GM12891 (cell line): ENCODE measurements at places on chromosomes 7 and 10.

GRCh38 chr7:95686109-95686508, 86.2 kb upstream of the DYNC1I1 start:
- no peak for DNase-seq

GRCh38 chr10:44198096-44198779, 186.7 kb downstream of the CXCL12 start:
- no peak for DNase-seq

DNA sequence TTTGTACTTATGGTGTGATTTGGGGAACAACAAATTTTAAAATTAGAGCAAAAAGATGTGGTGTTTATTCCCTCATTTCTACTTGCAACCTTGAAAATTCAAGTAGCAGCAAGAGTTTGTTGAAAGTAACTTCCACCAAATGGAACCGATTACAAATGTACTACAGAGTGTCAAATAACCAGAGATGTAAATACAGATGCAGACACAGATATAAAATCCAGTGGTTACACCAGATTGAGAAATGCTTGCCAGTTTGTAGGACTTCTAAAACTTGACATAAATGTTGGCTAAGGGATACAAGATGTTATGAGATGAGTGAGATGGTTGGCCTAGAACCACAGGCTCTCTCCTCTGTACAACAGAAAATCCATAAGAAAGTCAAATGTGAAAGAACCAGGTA, 162.1 kb downstream of the DIP2C start:
- no peak for DNase-seq

GRCh38 chr7:117010375-117011133, 57.3 kb downstream of the ST7 start:
- DNase-seq = no peak

- no peak for DNase-seq
These were observed 150.4 kb upstream of the SEMA3E start for GRCh38 chr7:83799333-83799732.

DNA sequence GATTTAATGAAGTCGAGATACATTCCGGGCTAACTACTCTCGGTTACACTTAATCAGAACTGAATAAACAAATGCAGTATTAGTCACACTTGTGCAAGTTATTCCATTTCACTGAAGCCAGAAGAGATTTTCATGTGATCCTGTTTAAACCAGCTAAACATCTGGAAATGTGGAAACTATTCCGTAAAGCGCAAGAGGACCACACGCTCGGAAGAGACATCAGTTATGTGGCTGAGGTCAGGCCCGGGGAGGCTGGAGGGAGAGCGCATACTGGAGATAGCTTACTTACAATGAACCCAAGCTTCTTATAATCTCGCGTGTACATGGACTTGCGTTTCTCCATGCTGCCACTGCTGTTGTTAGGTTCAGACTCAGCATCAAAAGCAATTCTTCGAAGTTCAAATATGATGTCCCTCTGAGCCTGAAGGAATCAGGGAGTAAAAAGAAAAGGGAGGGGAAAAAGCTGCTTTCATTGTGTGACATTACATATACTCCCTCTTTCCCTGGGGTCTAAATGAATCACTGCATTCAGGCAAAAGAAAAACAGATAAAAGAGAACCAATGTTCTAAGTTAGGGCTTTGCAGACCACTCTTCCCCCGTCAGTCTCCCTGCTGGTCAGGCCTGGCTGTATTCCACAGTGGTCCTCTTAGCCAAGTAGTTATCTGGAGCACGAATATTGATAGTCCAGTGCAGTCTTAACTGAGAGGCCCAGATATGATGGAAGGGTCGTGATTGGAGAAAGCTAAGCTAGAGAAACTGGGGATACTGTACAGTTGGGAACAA, 237.4 kb downstream of the ELMO1 start:
- DNase-seq = no peak

- no peak for DNase-seq
These were observed 17.9 kb upstream of the FFAR4 start for GRCh38 chr10:93548376-93549071.

DNA sequence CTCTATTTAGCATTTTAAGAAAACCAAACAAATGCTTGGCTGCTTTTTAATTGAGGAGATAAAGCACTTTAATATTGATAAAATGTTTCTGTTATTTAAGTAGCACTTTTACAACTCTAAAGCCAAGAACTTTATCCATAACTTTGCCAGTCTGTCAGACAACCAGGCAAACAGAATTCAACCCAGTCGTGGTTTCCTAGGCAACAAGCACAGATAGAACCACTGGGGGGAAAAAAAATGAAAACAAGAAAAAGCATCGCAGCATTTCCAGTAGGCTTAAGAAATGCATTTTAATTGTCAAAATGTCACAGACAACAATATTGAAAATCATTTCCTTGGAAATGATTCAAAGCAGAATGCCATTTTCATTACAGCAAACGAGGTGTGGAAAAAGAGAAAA, 323.4 kb downstream of the PARD3 start:
- DNase-seq = no peak

DNA sequence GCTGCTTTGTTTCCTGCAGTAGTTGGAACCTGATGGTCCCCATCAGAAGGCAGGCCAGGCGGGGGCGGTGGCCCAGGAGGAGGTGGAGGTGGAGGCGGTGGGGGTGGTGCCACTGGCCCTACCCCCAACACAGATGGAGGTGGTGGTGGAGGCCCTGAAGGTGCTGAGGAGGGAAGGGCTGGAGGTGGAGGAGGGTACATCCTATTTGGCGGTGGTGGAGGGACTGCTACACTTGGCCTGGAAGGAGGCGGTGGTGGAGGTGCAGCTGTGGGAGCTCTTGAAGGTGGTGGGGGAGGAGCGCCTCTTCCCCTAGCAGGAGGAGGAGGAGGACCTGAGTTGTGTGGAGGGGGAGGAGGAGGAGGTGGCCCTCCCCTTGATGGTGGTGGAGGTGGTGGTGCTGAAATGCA, 36.8 kb downstream of the LMOD2 start:
- no peak for DNase-seq

GRCh38 chr7:151491859-151492258, 27.8 kb downstream of the RHEB start:
- DNase-seq = no peak

- DNase-seq = no peak
These were observed 54.6 kb downstream of the LHPP start for GRCh38 chr10:124516181-124516580.

DNA sequence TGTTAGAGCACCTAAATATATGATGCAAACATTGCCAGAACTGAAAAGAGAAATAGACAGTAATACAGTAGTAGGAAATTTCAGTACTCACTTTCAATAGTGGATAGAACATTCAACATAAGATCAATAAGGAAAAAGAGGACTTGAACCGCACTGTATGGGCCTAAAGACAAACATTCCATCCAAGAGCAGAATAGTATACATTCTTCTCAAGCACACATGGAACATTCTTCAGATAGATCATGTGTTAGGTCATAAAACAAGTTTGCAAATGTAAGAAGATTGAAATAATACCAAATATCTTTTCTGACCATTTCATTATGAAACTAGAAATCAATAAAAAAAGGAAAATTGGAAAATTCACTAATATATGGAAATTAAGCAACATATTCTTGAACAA, 185.4 kb upstream of the FOXP2 start:
- no peak for DNase-seq

- DNase-seq = no peak
These were observed 71.5 kb downstream of the ZMIZ1 start for GRCh38 chr10:79140085-79140793.

GRCh38 chr10:124296121-124296812, 122.5 kb downstream of the OAT start:
- no peak for DNase-seq

GRCh38 chr10:6574664-6575176, 5.4 kb downstream of the PRKCQ start:
- no peak for DNase-seq

GRCh38 chr10:71627956-71628355, 91.6 kb downstream of the C10orf105 start:
- DNase-seq = no peak

- DNase-seq = no peak
These were observed 144.8 kb downstream of the FANK1 start for GRCh38 chr10:126041117-126041516.

DNA sequence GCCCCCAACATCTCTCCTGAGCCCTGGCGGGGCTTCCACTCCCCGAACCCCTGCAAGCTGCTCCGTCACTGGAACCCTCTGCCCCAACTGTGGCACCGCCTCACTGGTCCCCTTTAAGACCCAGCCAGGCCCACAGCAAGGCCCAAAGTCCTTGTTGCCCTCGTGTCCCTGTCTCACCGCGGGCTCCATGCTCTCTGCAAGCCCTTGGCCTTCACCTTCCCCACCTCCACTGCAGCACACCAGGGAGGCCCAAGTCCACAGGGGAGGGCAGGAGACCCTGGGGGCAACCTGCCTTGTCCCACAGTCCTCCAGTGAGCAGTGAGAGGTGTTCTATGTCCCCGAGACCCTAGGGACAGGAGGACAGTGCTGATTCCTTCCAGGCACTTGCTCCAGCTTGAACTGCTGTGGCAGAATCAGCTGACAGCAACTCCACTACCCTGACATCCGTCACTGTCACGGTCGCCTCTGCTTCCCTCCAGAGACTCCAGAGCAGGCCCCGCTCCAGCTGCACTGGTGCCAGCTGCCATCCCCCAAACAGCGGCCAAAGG, 105.3 kb downstream of the CYTH3 start:
- no peak for DNase-seq

DNA sequence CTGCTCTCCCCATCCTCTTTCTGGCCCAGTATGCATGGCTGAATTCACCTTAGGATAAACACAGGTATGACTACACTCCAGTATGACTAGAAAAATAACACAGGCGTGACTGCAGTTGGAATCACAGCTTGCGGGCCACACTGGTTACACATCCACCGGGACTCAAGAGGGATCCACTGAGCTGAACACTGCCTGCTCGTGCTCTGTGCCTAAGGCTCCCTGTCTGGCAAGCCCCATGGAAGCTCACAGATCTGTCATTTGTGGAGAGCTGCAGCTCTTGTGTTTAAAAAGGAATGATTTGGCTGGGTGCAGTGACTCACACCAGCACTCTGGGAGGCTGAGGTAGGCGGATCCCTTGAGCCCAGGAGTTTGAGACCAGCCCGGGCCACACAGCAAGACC, 26.8 kb downstream of the VOPP1 start:
- DNase-seq = no peak

- DNase-seq = no peak
These were observed 789 bp downstream of the TCF7L2 start for GRCh38 chr10:112950714-112951358.

- no peak for DNase-seq
These were observed 73.9 kb downstream of the KCNMA1 start for GRCh38 chr10:77563638-77564270.

GRCh38 chr10:34938399-34938670, 123.2 kb upstream of the PARD3 start:
- no peak for DNase-seq

DNA sequence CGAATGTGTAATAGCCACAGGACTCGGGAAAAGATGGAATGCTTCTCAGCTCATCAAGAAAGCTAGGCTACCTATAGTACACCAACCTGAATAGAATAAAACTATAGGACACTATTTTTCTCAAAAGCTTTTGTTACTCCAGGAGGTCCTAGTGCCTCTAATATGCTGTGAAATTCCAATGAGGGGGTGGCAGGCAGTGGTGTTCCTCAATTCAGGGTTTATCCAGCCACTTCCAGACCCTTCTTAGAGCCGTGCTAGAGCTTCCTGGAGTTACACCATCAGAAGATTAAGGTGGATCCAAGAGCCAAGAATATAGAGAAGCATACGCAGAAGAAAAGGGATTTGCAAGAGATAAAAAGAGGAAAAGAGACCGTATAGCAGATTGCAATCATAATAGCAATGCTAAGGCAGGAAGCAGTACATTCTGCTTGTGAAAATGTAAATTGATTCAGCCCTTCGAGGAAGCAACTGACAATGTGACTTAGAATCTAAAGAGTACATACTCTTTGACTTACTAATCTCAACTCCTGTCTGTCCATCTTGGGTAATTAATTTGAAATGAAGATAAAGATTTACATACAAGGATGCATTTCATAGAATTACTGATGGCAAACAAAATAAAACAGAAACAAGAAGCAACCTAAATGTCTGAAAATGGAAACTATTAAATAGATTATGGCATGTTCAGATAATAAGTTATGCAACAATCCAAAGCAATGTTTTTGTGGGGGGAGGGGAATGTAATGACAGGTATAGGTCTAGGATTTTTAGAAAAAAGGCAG, 2.1 kb downstream of the ST8SIA6 start:
- no peak for DNase-seq

GRCh38 chr10:100360234-100360633, 13.2 kb downstream of the SCD start:
- no peak for DNase-seq

DNA sequence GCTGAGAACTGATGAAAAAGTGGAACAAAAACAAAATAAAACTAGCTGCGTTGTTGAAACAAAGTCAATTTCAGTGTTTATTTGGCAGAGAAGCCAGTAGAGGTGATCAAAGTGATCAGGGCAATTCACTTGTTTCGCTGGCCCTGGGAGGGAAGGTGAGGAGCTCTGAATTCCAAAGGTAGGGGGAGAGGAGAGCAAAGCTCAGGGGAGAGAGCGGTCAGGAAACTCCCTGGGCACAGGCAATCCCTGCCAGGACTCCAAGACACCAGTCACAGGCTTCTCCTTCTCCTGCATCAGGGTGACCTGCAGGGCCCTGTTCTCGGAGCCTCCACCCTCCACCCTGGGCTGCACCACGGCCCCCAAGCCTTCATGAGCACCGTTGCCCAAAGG, 6.8 kb upstream of the KIAA1217 start:
- no peak for DNase-seq

DNA sequence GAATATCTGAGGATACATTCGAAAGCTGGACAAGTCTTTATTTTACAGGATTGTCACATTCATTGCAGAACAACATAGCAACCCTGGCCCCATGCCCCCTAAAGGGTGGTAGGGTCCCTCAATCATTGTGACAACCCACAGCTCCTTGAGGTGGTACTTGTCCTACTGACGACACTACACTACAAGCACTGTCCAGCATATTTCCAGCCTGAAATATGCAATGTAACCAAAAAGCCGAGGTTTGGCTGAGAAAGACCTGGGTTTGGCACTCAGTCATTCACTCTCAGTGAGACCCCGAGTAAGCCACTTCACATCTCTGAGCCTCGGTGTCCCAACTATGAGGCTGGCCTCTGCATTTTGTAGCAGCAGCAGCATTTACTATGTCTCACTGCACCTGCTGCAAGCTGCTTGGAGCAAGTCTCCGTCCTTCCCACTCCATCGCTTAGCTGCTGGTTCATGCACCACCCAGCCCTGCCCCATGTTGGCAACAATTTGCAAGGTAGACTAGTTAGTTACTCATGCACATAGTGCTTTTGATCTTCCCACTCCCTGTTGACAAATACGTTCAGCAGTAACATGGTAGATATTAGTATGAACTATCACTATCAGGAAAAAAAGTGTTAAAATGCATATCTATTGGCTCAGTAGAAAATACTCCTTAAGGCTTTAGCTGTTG, 43.6 kb upstream of the TNPO3 start:
- no peak for DNase-seq

GRCh38 chr7:46633200-46633599, 712.1 kb upstream of the IGFBP3 start:
- DNase-seq = no peak

DNA sequence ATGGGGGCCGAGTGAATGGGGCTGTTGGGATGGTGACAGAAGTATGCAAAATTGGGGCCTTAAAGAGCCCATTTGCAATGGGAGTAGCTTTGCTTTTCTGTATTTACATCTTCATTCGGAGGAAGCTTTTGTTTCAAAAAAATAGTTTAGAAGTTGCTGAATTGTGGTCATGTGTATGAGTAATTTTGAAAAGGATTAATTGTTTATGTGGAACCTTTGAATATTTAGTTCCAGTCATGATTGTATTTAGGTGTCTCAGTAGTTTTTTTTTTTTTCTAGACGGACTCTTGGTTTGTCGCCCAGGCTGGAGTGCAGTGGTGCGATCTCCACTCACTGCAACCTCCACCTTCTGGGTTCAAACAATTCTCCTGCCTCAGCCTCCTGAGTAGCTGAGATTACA, 37.2 kb downstream of the RBM33 start:
- no peak for DNase-seq
